ENCODE measurements at places on chromosomes 5 and 9. TPM values are rescaled to one million over a fixed set of nuclear protein-coding genes. Genes with fewer than 3 reads are reported as not detected.

The SHOC1 gene
- total RNA-seq = not detected

The SVEP1 gene
- 88.1 TPM for total RNA-seq

The GFI1B gene
- total RNA-seq = 0.52 TPM

The SLIT3 gene
- total RNA-seq = 70.0 TPM

Data from upper lobe of right lung (tissue), 1 donor.